ENCODE measurements at places on chromosomes 1 and 21. TPM values are rescaled to one million over a fixed set of nuclear protein-coding genes. Genes with fewer than 3 reads are reported as not detected.

VCAM1 gene
- 0.09 TPM for total RNA-seq

LY9 gene
- 0.18 TPM for total RNA-seq

APP gene
- 256 TPM for total RNA-seq

BMP8B gene
- 5.4 TPM for total RNA-seq

EDEM3 gene
- total RNA-seq, result 7.6 TPM

PRUNE1 gene
- total RNA-seq, result 11.3 TPM

AGT gene
- 0.13 TPM for total RNA-seq

CFH gene
- 5.3 TPM for total RNA-seq

SPRR5 gene
- not detected for total RNA-seq

LPAR3 gene
- total RNA-seq, result 0.16 TPM

RGS5 gene
- 0.64 TPM for total RNA-seq

NPHS2 gene
- total RNA-seq, result not detected

EIF3I gene
- total RNA-seq, result 279 TPM

KLHDC8A gene
- 0.79 TPM for total RNA-seq

CATSPERE gene
- 0.08 TPM for total RNA-seq

VSIG8 gene
- total RNA-seq, result not detected

KRTAP12-2 gene
- not detected for total RNA-seq

LRRIQ3 gene
- total RNA-seq, result 0.53 TPM

DYNLT5 gene
- total RNA-seq, result not detected

LINGO4 gene
- total RNA-seq, result not detected

NIT1 gene
- 29.6 TPM for total RNA-seq

STIL gene
- total RNA-seq, result 10.6 TPM

MFSD2A gene
- 6.9 TPM for total RNA-seq

RGS1 gene
- not detected for total RNA-seq

DIO1 gene
- not detected for total RNA-seq

OR6P1 gene
- total RNA-seq, result not detected

SHISA4 gene
- total RNA-seq, result 19.2 TPM

B3GALT5 gene
- 0.18 TPM for total RNA-seq

TMEM82 gene
- total RNA-seq, result not detected
